ENCODE measurements at places on chromosomes 11 and 22.

GRCh38 chr11:81005595-81005994 is 1564.8 kb upstream of the TENM4 start:
- DNase-seq: peak; percentile 76

GRCh38 chr11:10572533-10572932 is 4.1 kb upstream of the LYVE1 start:
- no peak for DNase-seq

DNA sequence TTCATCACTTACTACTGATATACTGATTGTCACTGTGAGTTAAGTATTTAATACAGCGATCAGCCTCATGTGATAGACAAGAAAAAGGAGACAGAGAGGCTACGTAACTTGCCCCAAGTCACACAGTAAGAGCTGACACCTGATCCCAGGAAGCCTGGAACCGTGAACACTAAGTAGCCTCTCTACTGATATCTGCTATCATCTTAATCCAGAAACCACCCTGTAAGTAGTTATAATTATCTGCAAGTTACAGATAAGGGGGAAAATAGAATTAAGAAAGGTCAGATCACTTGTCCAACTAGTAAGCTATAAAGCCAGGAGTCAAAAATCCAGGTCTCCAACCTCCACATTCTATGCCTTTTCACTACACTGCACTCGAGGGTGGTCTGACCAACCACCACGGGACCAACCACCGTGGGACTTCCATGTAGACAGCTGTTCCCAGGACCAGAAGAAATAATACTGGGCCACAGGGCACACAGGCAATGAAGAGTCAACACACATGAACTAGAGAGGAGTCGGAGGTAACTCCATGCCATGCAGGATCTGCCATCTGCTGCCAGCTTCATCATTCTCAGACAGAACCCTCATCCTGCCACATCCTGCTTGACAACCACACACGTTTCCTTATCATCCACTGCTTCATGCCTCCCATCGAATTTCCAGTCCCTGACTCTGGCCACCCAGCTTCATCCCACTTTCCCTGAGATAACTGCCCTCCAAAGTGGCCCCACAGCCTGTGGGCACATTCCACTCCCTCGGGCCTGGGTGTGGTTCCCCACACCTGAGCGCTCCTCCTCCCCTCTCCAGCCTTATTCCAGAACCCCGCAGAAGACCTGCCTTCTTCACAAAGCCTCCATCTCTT is 58.6 kb downstream of the MICAL3 start:
- no peak for DNase-seq

GRCh38 chr22:30234786-30235470 is 11.6 kb downstream of the LIF start:
- no peak for DNase-seq

- DNase-seq: no peak
Observed at GRCh38 chr11:85044911-85045310, 582.2 kb downstream of the DLG2 start.

- DNase-seq: no peak
Observed at GRCh38 chr11:71158936-71159335, 93.4 kb downstream of the SHANK2 start.

GRCh38 chr11:31218847-31219246 is 150.7 kb downstream of the DCDC1 start:
- DNase-seq: no peak

DNA sequence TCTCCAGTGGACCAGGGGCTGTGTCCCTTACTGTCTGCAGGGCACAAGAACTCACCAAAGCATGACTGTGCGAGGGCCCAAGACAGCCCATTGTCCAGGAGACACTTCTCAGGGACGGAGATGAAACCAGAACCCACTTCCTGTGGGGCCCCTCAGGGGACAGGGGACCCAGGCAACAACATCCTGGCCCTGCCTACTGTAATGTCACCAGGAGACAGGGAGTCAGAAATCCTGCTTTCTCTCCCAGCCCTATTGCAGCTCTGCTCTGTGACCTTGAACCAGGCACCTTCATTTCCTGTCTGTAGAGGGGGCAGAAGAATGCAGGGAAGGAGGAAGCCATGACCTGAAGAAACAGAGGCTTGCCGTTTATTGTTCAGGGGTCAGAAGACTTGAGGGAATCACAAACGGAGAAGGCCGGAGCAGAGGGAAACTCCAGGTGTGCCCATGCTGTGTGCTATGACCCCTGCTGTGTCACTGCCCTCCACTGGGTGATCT is 98.0 kb downstream of the NAT10 start:
- no peak for DNase-seq

GRCh38 chr22:42930810-42931420 is 73.8 kb upstream of the ARFGAP3 start:
- peak; percentile 31 for DNase-seq

DNA sequence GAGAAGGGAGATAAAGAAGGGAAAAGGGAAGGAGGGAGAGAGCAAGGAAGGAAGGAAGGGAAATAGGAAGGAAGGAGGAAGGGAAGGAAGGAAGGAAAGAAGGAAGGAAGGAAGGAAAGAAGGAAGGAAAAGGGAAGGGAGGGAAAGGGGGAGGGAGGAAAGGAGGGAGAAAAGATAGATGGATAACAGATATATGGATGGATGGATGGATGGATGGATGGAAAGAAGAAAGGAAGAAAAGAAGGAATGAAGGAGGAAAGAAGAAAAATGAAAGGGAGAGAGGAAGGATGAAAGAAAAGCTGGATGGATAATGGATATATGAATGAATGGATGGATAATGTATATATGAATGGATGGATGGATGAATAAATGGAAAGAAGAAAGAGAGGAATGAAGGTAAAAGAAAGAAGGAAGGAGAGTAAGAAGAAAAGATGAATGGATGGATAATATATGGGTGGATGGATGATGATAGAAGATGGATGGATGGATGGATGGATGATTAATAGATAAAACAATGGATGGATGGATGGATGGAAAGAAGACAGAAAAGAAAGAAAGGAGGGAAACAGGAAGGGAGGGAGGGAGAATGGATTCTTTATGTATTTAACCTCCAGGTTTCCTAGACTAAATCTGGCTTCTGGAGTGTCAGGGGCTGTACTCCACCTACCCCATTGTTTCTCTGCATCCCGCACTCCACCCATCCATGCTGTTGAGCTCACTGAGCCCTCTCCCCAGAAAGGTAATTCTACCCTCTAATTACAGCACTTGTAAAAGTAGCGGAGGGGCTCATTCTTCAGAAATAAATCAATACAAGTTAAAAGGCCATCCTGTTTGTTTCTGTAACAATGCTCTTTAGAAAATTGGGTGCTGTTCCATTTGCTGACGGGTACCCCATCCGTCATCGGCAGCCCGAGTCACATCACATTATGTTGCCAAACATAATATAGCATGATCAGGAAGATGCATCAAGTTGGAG is 506.1 kb downstream of the MIAT start:
- DNase-seq: no peak

- no peak for DNase-seq
Observed at GRCh38 chr11:126256216-126256615, 12.5 kb downstream of the SRPRA start.

GRCh38 chr11:113532697-113533424 is 57.7 kb upstream of the DRD2 start:
- peak; percentile 85 for DNase-seq

- DNase-seq: no peak
Observed at GRCh38 chr11:69005183-69005630, 7.8 kb downstream of the MRGPRF start.

GRCh38 chr22:30742291-30743256 is 47.9 kb downstream of the OSBP2 start:
- no peak for DNase-seq

- no peak for DNase-seq
Observed at GRCh38 chr11:124919898-124920297, 848 bp downstream of the HEPN1 start.

DNA sequence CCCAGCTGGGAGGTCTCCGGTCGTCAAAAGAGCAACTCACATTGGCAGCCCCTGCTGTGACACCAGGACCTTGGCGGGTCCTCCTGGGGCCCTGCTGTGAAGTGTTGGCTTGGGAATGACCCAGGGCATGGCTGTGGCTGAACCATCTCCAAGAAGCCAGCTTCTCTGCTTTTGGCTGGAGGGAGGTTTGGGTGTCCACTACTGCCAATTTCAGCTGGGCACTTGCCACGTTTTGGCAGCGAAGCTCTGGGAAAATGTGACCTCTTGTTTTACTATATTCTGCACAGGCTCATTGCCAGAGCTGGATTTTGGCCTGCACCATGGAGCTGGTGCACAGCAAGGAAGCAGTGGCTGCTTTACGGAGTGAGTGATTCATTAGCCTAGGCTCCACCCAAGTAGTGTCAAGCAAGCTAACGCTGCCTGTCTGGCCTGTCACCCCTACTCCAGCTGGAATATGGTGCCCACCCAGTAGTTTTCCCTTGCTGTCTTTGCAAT is 24.3 kb upstream of the SMCO4 start:
- DNase-seq: peak; percentile 3

- no peak for DNase-seq
Observed at GRCh38 chr11:47899801-47900200, 51.7 kb upstream of the NUP160 start.

DNA sequence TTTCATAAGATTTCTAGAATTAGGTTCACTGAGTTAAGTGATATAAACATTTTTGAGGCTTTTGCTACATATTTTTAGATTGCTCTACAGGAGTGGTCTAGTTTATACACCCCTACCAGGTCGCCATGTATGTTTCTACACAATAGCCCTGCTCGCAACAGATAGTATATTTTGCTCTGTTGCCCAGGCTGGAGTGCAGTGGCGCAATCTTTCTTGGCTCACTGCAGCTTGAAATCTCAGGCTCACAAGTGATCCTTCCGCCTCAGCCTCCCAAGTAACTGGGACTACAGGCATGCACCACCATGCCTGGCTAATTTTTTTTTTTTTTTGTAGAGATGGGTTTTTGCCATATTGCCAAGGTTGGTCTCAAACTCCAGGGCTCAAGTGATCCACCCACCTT is 10.4 kb downstream of the ZNRF3 start:
- no peak for DNase-seq

- no peak for DNase-seq
Observed at GRCh38 chr11:125579811-125580210, 10.5 kb downstream of the EI24 start.

DNA sequence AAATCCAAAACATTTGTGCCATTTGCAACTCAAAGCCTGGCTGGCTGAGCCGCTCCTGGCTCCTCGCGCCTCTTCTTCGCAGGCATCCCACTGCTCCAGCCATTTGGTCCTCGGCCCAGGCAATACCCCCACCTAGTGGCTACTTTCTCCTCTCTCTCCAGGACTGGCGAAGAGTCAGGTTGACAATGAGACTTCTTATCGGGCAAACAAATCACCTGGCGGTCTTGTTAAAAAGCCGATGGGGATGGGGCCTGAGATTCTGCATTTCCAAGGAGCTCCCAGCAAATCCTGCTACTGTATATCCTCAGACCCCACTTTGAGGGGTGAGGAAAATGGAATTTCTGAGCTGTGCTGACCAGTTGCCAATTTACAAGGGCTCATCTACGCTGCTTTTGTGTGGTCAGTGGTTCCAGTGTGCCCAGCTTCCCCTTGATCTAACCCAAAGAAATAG is 89.0 kb downstream of the ISX start:
- peak; percentile 53 for DNase-seq

DNA sequence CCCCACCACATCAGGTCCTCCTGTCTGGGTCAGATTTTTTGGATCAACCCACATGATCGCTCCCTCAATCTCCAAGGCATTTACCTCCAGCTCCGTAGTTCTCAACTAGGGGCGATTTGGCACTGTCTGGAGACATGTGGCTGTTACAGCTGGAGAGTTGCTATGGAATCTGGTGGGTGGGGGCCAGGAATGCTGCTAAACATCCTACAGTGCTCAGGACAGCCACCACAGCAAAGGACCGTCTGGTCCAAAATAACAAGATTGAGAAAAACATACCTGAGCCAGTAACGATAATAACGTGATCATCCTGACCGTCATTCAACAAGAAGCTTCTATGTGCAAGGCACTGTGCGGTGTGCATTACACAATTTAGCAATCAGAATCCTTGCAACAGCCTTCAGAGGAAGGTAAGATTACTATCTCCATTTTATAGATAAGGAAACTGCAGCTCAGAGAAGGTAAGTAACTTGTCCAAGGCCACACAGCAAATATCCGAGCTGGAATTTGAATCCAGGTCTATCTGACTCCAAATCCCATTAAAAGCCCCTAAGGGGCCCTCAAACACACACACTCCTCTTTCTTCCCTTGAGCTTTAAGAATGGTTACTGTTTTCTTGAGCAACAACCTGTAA is 14.3 kb upstream of the CRY2 start:
- no peak for DNase-seq

DNA sequence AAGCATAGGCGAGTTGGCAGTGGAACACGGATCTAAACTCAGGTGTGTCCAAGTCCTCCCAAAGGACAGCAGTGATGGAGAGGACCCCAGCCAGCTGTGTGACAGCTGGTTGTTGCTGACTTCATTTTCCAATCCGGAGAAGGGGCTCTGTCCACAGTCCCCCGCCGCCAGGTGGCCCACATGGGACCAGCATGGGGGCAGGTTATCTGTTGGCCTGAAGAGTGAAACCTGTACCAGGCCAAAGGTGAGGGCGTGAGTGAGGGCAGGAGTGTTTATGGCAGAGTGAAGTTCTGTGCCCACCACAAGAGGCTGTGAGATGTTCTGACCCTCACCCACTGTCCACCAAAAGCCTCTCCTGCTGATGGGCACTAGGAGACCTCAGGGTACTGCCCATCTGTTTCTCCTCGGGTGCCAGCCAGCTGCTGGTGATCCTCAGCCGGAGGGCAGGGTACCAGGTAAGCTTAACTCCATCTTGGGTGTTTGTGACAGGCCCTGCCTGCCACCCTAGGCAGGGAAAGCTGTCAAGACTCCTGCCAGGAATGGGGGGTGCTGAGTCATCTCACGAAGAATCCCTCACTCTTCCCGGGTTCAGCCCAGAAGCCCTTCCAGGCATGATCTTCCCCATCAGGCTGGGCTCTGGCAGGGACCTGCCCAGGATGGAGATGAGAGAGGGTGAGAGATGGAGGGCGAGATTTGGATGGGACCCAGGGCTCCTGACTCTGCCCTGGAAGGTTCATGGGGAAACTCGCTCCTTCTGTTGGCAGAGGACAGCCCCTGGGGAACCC is 15.5 kb upstream of the TAB1 start:
- DNase-seq: no peak
